Glomerular endothelial cell (primary cell): ENCODE measurements at places on chromosomes 7 and 10. TPM values are rescaled to one million over a fixed set of nuclear protein-coding genes. Genes with fewer than 3 reads are reported as not detected.

- no peak for DNase-seq
These were observed 58.9 kb downstream of the KCNMA1 start for GRCh38 chr10:77578583-77579227.

DNA sequence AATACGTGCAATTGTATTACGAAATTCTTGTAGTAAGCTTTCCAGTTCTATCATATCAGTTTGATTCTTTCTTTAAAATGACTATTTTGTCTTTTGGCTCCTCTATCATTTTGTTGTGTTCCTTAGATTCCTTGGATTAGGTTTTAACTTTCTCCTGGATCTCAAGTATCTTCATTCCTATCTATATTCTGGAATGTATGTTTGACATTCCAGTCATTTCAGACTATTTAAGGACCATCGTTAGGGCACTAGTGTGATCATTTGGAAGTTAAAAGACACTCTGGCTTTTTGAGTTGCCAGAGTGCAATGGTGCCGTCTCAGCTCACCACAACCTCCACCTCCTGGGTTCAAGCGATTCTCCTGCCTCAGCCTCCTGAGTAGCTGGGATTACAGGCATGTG lies 45.7 kb upstream of the SFTPD start:
- no peak for DNase-seq

GRCh38 chr7:30458311-30458710 lies 20.3 kb downstream of the NOD1 start:
- no peak for DNase-seq

DNA sequence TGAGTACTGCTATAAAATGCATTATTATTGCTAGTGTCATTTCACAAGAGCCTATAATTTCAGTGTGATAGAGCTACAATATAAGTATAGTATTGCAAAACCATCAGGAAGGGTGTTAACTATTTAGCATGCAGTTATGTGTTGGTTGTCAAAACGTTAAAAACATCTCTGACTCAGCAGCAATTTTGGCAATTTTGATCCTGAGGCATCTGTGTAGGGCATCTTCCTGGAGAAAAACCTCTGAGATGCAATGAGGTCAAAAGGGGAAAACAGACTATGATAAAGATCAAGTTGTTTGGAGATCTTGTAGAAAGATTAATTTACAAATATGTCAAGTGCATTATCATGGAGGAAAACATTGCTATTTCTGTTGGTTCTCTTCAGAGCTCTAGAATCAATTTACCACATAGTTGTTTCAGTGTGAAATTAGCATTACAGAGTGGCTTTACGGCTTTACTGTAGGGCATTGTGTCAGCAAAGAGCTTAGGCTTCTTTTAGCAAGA lies 5.3 kb downstream of the CFTR start:
- DNase-seq, result no peak

DNA sequence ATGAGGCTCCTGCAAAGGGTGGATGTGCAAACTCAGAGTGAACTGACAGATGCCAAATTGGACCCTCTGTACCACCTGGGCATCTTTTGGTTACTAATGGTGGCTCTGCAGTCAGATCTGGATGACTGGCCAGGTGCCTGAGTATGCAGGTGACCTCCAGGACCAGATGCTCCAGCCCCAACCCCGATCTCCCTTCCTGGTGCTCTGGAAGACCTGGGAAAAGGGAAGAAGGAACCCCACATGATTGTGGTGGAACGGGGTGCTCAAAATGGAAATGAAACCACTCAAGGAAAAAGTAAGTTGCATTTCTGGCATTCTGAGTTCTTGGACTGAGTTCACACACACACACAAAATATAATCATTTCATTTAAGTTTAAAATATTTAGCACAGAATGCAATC lies 9.8 kb upstream of the AEBP1 start:
- DNase-seq, result no peak

DNA sequence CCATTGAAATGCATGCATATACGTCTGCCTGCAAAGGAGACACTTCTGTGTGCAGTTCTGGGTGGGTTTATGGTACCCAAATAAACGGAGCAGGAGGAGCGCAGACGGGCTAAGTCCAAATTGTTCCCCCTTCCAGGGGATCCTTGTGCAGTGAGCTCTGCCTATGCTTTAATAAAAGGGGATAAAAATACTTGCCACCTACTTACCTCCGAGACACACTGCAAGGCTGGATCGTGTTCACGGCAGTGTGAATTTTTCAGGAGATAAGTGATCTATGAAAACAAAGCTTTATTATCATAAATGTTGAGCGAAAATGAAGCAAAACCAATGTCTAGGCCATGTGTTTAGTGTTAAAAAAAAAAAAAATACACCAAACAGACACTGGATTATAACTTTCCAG lies 308.8 kb upstream of the AOAH start:
- DNase-seq, result no peak

DNA sequence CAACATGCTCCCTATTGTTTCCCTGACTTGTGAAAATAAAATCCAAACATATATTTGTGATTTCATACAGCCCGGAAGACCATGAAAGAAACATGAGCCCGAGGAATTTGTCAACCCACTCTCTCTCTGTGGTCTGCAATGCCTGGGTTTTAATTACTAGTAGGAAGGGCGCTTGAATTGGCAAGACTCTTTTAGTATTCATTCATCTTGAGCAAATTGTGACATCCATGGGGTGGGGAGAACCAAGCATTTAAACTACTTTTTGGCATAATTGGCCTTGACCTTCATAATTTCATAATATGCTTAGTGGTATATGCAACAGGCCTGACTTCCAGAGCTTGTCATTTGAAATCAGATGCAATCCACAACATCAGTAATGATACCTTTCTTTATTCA lies 142.4 kb upstream of the BMPER start:
- no peak for DNase-seq

- DNase-seq, result no peak
These were observed 146.2 kb upstream of the MBL2 start for GRCh38 chr10:52918714-52919305.

GRCh38 chr10:26881600-26882331 lies 21.0 kb upstream of the ABI1 start:
- DNase-seq, result peak; percentile 45

DNA sequence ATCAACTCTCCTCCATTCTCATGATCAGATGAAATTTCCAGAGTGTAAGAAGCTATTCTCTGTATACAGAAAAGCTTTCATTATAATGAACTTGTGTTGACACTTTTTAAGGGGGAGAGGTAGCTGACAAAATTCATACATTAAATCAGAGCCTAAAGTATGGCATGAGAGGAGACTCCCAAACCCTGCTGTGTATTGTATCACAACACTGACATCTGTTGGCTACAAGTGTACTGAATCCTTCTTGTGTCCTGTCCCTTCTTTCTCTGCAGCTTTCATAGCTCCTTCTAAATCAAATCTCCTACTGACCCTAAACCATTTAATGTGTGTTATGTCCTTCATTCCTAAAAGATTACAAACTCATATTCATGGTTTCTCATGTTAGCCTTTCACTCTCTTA lies 70.9 kb downstream of the GCC1 start:
- no peak for DNase-seq

GRCh38 chr7:67675971-67676370 lies 679.3 kb downstream of the TYW1 start:
- DNase-seq, result no peak

- DNase-seq, result no peak
These were observed 404.6 kb downstream of the LRMDA start for GRCh38 chr10:75836064-75836463.

- no peak for DNase-seq
These were observed 57.6 kb upstream of the PDZD8 start for GRCh38 chr10:117432866-117433265.

- DNase-seq, result no peak
These were observed 174.1 kb upstream of the MKI67 start for GRCh38 chr10:128300290-128300824.

DNA sequence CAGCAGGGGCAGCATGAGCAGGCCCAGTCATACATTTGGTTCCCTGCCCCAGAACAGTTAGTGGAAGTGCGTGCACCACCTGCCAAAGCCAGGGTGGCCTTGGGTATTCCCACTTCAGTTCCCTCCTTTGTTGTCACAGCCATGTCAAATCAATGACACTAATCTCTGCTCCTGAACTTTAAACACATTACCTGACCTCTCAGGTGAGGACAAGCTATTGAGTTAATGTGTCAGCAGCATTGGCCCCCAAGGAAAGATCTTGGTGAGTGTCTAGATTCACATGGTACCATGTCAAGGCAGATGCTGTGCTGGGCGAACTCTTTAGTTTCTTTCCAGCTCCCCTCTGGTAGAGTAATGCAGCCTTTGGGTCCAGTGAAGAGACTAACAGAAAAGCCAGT lies 2.1 kb downstream of the CYP3A5 start:
- no peak for DNase-seq

- DNase-seq, result no peak
These were observed 230.3 kb upstream of the MEOX2 start for GRCh38 chr7:15916681-15917380.

- no peak for DNase-seq
These were observed 82.1 kb downstream of the ZRANB1 start for GRCh38 chr10:125023862-125024496.

GRCh38 chr7:128321044-128321422 lies 22.7 kb downstream of the RBM28 start:
- no peak for DNase-seq

DNA sequence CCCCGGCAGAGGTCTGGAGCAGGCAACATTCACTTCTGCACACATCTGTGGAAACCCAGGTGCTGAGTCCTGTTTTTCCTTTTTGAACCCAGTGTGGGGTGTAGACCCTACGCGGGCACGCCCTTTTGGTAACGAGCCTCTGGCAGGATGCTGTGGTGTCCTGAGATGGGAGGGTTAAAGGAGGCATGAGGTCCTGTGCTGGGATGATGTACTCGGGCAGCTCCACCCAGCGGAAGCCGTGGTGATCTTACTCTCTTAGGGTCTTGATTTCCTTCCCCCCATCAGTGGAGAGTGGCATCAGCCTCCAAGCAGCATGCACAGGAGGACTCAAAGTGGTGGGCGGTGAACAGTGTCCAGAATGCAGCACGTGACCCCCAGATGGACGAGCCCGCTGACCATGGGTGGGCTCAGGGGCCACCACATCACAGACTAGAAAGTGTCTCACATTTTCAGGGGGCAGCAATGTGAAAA lies 148.6 kb downstream of the DNAJB6 start:
- DNase-seq, result no peak

DNA sequence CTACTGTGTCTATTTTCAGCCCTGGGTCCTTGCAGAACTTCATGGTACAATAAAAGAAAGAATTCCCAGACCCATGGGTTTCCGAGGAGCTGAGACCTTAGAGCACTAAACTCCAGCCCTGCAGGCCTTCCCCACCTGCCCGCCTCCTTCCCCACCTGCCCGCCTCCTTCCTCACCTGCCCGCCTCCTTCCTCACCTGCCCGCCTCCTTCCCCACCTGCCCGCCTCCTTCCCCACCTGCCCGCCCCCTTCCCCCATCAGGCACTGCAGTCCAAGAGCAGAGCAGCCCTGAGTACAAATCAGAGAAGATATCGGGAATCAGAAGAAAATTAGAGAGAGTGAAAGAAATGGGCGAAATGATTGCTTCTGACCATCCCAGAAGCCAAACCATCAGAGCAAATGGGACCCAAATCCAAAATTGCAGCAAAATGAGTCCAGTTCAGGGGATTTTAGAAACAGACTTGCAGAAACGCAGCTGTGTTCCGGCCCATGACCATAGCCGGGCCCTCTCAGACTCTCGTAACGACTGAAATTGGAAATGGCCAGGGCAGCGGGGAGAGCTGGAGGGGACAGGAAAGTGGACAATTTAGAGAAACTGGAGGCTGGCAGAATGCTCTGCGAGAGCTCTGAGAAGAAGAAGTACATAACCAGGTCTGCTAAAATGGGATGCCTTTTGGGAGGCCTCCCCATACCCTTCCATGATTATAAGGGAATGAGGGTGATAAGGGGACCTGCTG lies 568.4 kb downstream of the TCERG1L start:
- no peak for DNase-seq

- DNase-seq, result no peak
These were observed 172.2 kb downstream of the HERPUD2 start for GRCh38 chr7:35522697-35523096.

- DNase-seq, result no peak
These were observed 21.8 kb downstream of the ELFN1 start for GRCh38 chr7:1691601-1692514.

GRCh38 chr7:141617280-141617679 lies 66.1 kb downstream of the AGK start:
- no peak for DNase-seq

GRCh38 chr10:110113670-110114337 lies 93.6 kb upstream of the MXI1 start:
- DNase-seq, result no peak

DNA sequence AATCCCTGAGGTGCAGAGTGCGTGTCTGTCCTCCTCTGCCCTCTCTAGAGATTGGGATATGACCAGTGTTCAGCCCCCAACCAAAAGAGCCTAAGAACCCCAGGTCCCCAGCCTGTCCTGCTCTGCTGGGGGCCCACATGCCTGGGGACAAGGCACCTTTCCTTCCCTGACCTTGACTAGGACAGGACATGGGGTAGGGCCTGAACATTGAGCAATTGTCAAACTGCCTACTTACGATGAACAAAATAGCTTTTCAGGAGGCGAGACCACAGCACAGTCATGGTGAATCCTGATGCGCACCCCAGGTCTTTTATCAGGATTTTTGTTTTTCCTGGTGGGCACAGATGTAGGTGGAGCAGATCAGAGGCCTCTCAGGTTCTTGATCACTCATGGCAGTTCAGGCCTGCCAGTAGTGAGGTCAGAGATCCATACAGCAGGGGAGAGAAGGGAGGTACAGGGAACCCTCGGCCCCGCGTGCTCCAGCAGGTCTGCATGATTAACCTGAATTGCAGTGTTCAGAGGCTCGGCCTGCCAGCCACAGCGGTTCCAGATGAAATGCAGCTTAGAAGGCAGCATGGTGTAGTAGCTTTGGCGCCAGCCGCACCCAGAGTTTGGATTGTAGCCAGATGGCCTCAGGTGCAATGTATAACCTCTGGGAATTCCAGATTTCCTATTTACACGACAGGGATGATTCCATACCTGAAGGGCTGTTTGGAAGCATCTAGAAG lies 191.3 kb downstream of the CUX1 start:
- DNase-seq, result no peak

DNA sequence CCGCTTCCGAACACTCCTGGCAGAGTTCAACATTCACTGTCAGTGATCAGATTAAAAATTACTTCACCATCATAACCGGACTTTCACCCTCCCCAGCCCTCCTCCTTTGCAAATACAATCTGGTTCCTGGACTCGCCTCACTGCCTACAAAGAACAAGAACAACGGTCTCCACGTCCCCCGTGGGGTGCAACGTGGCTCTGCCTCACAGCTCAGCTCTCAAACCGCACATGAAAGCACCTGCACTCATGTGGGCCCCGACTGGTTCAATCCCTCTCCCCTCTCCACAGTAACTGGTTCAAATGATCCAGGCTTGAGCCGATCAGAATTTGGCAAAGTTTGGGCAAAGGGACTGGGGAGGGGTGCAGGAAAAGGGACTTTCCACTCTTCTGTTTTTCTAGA lies 21.0 kb downstream of the ASB13 start:
- no peak for DNase-seq

The PAX2 gene
- total RNA-seq, result 3.2 and 3.9 TPM in 2 replicates

The TAS2R41 gene
- total RNA-seq, result not detected in 2 replicates

The GIMAP1 gene
- 6.5 and 12.1 TPM in 2 replicates for total RNA-seq

The OPN1SW gene
- not detected in 2 replicates for total RNA-seq

The FOXP2 gene
- 0.68 and 3.5 TPM in 2 replicates for total RNA-seq

The AIMP2 gene
- 69.5 and 71.4 TPM in 2 replicates for total RNA-seq

The KCNH2 gene
- total RNA-seq, result 0.87 TPM in 1 of 2 replicates, not detected in the other

The SPDYE5 gene
- total RNA-seq, result not detected in 2 replicates

The LIPF gene
- 0.18 TPM in 1 of 2 replicates, not detected in the other for total RNA-seq
